LHCN-M2 (cell line): ENCODE measurements at places on chromosomes 1 and 21.

DNA sequence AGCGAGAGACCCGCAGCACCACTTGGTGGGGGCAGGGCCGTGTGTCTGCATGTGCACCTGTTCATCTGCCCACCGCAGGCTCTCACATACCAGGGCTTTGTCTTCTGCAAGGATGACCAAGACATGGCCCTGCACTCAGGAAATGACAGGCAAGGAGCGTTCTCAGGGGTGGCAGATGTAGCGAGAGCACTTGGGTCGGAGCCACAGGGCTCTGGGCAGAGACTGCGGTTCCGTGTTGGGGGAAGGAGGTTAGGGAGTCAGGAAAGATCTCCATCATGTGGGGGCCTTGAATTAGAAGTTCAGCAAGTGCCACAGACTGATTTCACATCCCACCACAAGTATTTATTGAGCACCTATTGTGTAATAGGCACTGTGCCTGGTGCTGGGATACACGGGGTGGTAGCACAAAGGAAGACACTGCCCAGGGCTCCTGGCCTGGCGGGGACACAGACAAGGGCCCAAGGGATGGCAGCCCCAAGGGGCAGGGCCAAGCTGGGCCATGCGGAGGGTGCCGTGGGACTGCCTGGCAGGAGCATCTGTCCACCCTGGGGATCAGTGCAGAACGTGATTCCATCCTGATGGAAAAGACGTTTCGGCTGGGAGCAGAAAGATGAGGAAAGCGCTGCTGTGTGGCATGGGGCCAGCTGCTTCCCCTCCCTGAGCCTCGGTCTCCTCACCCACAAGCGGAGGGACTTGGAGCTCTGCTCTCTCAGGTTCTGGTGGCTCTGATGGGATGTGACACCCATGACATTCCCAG lies 11.4 kb upstream of the SPSB1 start:
- DNase-seq, result peak; percentile 64

GRCh38 chr1:11448373-11449099 lies 30.4 kb upstream of the DISP3 start:
- no peak for DNase-seq

GRCh38 chr1:74933500-74933899 lies 200.5 kb downstream of the TYW3 start:
- no peak for DNase-seq

DNA sequence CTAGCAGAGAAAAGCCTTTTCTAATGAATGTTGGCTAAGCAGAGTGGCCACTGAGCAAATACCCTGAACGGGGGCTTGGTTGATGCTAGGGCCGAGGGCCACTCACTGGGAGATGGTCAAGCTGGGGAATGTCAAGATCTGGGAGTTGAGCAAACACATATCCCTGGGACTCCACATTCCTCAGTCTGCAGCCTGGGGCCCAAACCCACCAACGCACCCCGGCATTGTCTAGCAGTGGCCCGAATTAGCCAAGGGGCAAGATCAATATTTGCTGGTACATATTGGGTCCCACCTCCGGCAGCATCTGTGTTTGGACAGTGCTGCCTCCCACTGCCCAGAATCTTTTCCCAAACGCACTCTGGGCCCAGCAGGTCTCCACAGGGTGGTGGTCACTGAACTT lies 144.1 kb downstream of the TRABD2B start:
- DNase-seq, result no peak

GRCh38 chr1:30847358-30847972 lies 61.1 kb downstream of the SDC3 start:
- DNase-seq, result no peak
